ENCODE measurements at places on chromosomes 16 and 17.

- ATAC-seq = no peak
These were observed at the start of gene SHISA6 for GRCh38 chr17:11240841-11241610. Gene SHISA6 (plus strand): TSS chr17:11241213.

- no peak for ATAC-seq
These were observed 2.7 kb downstream of the HS3ST3B1 start for GRCh38 chr17:14303343-14304221.

DNA sequence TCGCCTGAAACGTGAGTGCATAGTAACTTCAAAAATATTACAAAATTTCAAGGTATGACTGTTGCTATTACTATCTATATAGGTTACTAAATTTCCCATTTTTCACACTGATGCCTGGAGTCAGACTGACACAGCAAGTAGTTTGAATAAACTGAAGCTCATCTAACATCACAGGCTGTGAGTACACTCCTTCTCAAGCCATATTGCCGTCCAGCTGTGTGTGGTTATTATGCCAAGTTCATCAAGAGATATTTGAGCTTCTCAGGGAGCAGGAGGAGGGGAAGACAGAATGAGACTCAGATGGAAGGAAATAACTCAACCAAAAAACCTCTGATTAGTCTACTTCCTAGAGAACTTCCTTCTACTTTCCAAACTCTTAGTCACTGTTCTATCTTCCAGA, 473.9 kb downstream of the TOX3 start:
- ATAC-seq = no peak

GRCh38 chr17:14080847-14081251, 11.5 kb downstream of the COX10 start:
- ATAC-seq = no peak

DNA sequence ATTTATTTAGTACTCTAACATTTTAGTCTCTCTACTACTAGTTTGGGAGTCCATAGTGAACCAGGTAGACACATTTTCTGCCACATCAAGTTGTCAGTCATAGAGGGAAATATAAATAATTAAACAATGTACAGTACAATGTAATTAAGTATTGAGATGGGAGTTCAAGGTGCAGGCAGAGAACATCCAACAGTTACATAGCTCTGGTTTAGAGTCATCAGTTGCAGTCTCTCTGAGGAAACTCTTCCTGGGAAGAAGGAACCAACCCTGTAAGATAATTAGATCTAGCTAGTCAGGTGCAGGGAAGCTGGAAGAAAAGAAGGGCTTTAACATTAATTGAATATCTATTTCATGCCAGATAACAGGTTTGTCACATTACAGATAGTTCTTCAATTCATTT, 457.9 kb upstream of the DYNLRB2 start:
- ATAC-seq = no peak

GRCh38 chr17:12789075-12789480, 220 bp upstream of the ARHGAP44 start:
- no peak for ATAC-seq

GRCh38 chr17:33169580-33170285, 123.4 kb downstream of the ASIC2 start:
- ATAC-seq = no peak

DNA sequence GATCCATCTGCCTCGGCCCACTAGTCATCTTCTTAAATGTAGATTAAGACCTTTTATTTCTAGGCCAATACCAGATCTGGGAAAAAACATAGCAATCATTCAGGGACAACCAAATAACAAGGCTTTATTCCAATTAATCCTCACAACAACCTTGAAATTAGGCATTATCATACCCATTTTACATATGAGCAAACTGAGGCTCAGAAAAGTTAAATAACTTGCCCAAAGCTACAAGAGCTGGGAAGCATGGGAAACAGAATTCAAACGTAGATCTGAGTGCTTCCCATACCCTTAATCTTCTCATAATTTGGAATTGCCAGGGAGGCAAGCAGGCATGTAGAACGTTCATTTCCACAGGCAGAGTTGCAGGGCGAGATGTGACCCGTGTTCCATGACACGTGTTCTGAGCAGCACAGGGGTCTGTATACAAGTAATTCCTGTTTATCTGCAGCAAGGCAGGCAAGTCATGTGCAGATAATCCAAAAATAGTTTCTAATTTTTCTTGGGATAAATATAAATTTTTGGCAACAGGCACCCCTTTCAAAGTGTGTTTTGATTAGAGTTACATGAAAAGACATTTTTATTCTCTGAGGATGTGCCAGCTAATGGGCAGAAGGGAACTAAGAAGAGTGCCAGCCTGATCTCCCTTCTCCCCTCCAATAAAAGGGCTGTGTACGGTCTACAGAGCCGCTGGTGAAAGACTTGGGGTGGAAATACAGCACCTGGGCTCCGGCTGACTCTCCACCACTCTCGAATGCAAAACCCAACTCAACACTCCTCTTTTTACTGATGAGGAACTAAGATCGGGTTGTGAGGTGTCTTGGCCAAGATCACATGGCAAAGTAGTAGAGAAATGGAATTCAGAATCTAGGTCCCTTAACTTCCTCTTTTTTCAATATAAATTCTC, 27.7 kb upstream of the MYOCD start:
- no peak for ATAC-seq

- no peak for ATAC-seq
These were observed 207.7 kb downstream of the HS3ST3A1 start for GRCh38 chr17:13393841-13394710.

DNA sequence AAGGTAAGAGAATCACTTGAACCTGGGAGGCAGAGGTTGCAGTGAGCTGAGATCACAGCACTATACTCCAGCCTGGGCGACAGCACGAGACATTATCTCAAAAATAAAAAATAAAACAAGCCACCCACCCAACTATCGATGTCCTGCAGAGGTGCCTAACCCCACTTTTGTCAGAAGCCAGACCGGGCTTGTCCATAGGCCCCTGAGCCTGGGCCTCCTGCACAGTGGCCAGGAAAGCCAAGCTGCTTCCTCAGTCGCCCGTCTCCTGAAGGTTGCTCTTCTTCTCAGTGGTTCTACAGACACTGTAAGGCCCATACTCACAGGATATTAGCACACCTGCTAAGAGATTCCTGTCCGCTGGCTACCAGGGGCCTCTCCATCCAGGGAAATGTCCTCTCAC, 11.2 kb downstream of the CES2 start:
- ATAC-seq = no peak

DNA sequence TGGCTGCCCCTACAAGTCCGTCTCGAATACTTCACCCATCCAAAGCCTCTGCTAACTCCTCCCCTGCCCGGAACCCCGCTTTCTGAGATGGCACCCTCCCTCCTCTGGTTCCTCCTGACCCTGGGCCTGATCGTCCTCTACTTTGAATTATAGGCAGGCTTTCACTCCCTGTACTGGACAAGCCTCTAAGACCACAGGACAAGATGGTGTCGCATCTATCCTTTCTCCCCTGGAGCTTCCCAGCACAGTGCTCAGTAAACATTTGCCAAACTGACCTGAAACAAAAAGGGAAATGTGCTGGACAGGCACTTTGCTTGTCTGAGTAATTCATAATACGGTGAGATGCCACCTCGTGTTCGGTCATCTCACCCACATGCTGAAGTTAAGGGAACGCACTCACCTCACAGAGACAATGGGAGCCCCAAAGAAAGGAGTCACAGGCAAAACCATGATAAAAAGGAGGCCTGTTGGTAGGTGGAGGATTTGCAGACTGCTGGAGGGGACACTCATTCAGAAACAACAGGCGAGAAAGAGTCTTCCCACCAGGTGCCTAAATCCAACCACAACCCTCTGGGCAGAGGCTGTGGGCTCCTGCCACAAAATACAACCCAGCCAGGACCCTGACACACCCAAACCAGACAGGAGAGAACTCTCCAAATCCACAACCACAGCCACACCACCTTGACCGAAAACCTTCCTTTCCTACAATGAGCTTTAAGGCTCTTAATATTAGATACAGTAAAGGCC, 28.2 kb downstream of the SNN start:
- ATAC-seq = no peak

- ATAC-seq = no peak
These were observed 316.3 kb downstream of the SEC14L1 start for GRCh38 chr17:77456951-77457548.

DNA sequence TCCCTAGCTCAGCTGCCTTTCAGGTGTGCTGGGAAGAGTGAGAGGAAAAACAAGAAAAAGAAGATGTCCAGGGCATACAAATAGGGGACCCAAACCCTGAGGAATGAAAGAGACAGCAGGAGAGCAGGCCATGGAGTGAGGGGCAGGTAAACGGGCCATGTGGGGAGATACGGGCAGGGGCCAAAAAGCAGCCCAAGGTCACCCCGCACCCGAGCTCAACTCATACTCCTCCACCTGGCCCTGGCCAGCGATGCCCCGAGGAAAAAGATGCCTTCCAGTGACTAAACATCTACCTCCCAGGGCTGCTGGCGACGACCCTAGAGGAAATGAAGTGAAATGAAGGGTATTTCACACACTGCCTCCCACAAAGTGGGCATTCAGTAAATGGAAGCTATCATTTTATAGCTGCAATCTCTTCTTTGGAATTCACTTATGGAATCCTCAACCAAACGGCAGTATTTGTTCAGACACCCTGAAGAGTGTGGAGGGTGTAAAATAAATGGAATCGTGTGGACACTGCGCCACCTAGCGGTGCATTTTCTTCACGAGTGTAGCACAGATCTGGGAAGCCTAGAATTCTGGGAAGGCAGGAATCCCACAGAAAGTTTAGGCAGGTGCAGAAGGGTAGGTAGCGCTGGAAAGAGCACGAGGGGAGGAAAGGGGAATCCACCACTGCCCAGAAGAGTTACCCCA, 14.9 kb downstream of the ELAC2 start:
- peak; percentile 35 for ATAC-seq

GRCh38 chr17:48878920-48879898, 13.4 kb upstream of the ATP5MC1 start:
- ATAC-seq = peak; percentile 83

Measured in activated CD4-positive, CD25-positive, alpha-beta regulatory T cell treated with anti-CD3 and anti-CD28 coated beads, Interleukin-2, amount 50 U/mL, for 24 hours (primary cell).